ENCODE measurements at places on chromosomes 13 and 19.

DNA sequence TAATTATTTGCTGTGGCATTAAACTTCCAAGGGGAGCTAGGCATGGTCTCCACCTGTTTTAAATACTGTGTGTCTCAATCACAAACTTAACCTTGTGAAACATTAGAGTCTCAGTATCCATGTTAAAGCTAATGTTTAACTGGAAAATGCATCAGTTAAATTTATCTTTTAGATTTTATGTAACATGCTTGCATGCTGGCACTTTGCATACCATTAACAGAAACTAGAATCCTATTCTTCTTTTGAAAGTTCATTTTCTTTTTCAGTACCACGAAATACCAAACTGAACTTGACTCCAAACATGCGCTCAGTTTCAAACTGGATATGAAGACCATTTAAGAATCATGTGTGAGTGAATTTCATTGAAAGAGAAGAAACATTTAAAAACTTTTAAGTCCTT lies 328.9 kb upstream of the SLC10A2 start:
- no peak for DNase-seq

- DNase-seq, result no peak
Observed at GRCh38 chr13:48493851-48494250, 39.0 kb downstream of the RCBTB2 start.

DNA sequence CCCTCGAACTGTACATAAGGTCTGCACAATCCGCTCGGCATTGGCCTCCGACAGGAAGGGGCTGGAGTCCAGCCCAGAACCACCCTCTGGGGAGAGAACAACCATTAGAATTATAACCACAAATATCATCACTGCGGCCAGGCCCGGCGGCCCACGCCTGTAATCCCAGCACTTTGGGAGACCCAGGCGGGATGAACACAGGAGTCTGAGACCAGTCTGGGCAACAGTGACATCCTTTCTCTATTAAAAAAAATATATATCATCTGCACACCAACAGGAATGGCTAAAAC lies 11.4 kb downstream of the COQ8B start:
- no peak for DNase-seq

DNA sequence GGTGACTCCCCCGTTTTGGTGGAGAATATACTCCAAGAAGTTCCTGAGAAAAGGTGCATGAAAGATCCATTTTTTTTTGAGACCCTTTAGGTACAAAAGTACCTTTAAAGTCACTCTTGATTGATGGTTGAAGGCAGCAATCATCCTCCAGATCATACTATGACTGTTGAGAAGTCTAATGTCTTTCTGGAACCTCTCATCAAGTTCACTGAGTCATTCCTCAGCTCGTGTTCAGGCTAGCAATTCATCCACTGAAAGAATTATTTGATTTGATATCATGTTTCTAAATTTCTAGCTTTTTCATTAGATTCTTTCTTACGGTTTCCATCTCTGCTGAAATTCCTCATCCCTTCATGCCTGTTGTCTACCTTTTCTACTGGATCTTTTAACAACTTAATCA lies 65.1 kb upstream of the GJB6 start:
- no peak for DNase-seq

- DNase-seq, result no peak
Observed at GRCh38 chr13:27523346-27524073, 73.1 kb upstream of the MTIF3 start.

DNA sequence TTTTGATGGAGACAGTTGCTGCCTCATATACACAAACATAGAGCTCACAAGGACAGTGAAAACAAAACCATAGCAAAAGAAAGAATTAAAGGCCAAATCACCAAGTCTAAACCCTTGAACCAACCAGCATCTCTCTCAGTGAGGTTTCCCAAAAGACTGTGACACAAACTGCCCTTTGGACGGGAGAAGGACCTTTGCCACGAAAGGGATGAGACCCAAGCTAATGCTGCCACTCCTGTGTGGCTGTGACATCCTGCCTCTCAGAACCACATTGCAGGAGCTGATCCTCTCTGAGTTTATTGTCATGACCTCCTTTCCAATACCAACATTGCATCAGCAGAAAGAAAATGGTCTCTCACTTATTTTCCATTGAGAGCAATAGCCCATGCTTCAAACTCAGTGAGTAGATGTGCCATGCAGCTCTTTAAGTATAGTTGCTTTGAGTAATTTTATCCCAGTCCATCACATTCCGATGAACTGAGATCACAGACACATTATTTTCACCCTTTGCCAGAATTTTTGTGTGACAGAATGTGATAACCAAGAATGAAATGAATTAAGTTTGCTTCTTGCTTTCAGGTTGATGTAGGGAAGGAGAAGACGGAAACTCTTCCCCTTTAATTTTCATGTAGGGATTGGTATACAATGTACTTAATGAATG lies 133.5 kb upstream of the IRS2 start:
- no peak for DNase-seq

DNA sequence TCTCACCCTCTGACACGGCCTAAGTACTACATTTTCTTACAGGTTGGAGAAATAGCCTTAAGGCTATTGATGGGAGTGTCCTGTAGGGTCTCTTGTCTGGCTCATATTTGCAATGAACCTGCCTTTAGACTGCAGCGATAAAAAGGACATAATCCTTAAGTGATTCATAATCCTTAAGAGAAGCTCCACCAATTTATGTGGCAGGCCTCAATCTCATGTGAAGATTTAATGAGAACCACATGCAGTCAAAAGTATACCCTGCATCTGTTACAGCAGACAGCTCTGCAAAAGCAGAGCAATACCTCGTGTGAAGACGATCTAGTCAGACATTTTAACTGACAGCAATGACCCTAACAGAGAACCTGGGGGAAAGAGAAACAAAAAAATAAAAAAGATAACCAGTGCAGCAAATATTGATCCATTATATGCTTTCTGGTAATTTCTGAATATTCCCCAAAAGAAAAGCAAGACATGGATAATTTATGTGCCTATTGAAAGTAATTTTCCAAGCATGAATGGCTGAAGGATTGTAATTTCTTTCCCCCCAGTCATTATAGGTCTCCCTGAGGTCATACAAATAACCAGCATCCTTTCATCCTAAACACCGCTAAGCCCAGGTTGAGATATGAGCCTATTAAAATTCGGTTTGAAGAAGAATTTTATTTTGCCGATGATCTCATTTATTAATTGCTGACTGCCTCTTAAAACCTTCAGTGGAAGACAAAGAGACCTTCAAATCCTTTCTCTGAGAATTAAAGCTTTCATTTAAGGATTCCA lies 321.8 kb upstream of the NBEA start:
- no peak for DNase-seq

- DNase-seq, result peak; percentile 3
Observed at GRCh38 chr13:72341904-72342303, 385.5 kb downstream of the MZT1 start.

DNA sequence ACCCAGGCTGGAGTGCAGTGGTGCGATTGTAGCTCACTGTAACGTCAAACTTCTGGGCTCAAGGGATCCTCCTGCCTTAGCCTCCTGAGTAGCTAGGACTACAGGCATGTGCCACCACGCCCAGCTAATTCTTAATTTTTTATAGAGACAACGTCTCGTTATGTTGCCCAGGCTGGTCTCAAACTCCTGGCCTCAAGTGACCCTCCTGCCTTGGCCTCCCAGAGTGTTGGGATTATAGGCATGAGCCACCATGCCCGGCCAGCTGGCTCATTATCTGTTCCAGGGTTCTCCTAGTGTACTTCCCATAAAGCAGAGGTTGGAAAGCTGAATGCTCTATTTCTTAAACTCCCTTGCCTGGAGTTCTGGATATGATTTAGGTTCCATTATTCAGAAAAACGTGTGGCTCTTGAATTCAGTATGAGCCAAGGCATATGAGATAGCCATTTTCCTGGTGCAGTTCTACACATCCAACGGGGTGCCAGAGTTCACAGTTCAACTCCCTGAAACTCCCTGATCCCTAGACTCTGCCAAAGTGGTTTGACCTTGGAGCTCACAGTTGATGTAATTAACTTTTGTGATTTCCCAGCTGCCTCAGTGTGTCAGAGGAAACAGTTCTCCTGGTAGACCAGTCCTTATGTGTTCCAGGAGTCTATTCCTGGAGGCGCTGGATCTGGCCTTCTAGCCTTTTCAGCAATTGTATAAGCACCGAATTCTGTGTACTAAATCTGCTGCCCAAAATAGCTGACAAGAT lies 21.6 kb downstream of the GPR183 start:
- peak; percentile 23 for DNase-seq

DNA sequence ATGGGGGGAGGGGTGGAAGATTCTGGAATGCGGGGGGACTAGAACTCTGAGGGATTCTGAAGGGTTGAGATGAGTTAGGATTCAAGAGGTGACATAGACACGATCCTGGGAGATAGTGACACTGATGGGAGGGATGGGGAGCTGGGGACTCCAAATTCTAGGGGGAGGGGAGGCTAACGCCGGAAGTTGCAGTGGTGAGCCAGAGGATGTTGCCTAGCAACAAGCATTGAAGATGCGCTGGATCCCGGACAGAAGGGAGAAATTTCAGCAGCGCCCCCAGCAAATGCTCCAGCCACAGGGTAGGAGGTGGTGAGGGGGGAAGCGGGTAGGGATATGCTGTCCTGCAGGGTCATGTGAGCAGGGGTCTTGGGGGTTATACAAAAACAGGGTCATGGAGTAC lies 6.9 kb upstream of the LTBP4 start:
- no peak for DNase-seq

DNA sequence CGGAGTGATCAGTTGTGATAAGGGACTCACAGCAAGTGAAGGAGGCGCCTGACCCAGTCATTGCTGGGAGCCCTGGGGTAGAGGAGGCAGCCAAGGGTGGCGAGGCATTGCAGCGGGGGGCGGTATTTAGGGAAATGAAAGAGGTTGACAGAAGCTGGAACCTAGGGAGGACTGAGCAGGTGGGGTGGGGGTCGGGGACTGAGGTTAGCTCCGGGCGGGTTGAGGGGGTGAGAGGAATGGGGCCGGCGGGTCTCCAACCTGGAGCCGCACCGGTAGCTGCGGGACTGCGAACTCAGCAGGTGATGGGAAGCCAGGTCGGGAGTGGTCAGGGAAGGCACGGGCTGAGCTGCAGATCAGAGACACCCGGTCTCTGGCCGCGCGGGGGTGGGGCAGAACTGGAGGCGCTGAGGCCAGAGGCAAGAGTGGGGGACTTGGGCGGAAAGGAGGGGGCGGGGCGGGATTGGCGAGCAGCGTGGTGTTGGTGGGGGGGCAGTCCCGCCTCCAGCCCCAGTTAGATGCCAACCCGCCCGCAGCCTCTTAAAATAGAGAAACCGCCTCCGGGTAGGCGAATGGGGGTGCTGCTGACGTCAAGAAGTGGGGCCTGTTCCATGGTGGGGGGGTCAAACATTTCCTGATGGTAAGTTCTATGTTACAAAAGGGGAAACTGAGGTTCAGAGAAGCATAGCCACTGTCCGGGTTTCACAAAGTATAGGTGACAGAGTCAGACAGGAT lies 1.5 kb downstream of the MAST3 start:
- peak; percentile 32 for DNase-seq

GRCh38 chr19:38993271-38993670 lies 17.7 kb upstream of the FBXO17 start:
- DNase-seq, result peak; percentile 19

- DNase-seq, result no peak
Observed at GRCh38 chr13:79710376-79710775, 229.4 kb downstream of the NDFIP2 start.

- peak; percentile 94 for DNase-seq
Observed at GRCh38 chr19:18156841-18157464, 4.0 kb downstream of the PIK3R2 start.

GRCh38 chr13:63463782-63464610 lies 2048.3 kb upstream of the PCDH20 start:
- no peak for DNase-seq

Measured in small intestine (tissue), 16 donors.